ENCODE measurements at places on chromosomes 11 and 22.

DNA sequence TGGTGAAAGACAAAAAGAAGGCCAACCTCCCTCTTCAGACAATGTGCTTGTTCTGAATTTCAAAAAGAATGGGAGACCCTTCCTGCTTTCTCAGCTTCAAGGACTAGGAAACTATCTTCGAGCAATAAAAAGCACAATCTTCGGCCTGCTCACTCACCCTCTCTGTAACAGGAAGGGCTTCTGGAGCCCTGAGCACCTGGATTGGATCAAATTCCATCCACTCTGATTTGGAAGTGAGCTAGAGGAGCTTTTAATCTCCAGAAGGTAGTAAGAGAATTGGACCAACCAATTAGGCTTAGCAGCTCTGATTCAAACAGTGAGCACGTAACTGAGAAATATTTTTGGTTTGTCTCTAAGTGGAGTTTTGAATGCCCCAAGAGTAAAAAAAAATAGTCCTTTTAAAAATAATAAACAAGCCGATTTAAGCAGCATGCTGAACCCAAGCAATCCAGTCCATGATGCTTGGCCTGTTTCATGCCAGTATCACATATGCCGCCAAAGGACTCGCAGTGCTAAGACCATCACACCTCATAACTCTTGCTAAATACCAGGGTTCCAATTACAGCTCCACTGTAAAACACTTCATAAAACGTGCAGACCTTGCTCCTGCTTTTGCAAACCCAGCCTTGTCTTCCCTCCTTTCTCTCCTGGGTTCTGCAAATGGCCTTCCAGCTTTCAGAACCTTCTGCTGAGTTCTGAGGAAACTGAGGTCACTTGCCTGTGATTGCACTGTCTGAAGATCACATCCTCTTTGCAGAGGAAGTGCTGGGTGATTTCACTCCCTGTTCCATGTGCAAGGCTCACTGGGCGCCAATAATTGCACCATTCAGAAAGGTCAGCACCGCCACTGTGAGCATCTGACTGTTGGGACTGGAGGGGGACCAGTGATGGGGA, 74.4 kb downstream of the SLC1A2 start:
- no peak for DNase-seq

- no peak for DNase-seq
Observed at GRCh38 chr22:32776397-32776796, 25.1 kb upstream of the TIMP3 start.

DNA sequence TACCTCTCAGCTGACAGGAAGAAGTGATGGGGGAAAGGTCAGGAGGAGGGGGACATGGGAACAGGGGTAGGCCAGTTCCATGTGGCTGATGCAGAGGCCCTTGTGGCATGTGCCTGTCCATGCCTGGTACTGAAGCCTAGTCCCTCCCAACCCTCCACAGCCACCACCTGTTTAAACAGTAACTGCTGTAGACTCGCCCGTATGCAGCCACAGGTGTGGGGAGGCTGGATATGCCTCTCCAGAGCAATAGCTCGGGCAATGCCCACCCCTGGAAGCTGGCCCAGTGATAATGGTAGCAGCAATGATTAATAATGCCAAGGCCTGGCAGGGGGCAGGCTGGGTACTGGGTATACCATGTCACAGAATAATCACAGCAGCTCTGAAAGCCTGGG, 2.3 kb downstream of the SMTN start:
- no peak for DNase-seq

GRCh38 chr11:68658661-68659060, 25.7 kb upstream of the GAL start:
- no peak for DNase-seq

All from anterior cingulate cortex (tissue), 58 donors.